Colonic mucosa (tissue), 4 donors: ENCODE measurements at places on chromosomes 11 and 22. TPM values are rescaled to one million over a fixed set of nuclear protein-coding genes. Genes with fewer than 3 reads are reported as not detected.

DNA sequence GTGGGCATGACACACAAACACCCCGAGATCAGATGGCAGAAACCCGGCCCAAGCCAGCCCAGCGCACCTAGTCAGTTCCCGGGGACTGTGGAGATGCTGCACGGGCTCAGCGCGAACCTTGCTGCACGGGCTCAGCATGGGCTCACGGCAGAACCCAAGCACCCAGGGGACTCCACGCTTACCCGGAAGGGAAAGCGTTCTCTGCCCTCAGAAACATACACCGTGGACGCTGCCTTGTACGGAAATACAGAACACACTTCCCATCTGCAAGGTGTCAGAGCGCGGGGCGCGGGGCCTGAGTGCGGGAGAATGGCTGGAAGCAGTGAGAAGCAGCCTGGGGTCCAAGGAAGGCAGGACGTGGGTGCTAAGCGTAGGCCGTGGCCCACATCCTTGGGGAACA, 319.9 kb downstream of the NTM start:
- DNase-seq, result peak; percentile 9

DNA sequence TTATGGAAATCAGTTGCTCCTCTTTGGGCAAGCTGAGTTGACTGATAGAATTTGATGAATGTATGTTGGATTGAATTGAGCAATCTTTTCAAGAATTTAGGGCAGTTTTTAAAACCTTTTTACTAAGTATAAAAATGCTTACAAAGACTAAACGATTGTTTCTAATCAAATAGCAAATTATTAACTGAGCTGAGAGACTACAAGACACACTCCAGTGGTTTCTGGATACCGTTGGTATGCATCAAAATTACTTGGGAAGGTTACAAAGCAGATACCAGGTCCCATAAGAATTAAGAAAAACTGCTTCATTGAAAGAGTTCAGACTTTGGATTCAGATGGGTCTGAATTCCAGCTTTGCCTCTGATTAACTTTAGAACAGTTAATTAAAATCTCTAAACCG, 721.4 kb downstream of the FAM181B start:
- DNase-seq, result no peak

DNA sequence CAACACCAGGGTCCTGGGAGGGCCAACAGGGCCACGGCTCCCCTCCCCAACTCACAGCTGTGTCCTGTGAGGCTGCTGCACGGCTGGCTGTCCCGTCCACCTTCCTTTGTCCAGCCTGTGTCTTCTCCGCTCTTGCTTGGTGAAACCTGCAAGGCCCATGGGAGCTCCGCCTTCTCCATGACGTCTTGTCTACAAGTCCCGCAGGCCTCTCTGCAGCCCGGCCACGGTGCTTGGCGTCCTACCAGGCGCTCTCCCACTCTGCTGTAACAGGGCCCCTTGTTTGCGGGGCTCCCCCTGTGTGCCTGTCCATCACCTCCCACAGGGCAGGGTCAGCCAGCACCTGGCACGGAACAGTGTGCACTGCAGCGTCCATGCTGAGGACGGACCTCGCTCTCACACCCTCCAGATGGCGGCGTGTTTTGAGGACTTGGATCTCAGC, 866.8 kb downstream of the TBC1D22A start:
- DNase-seq, result no peak

- DNase-seq, result no peak
Measured at GRCh38 chr11:61994981-61995380, 27.5 kb upstream of the FTH1 start.

DNA sequence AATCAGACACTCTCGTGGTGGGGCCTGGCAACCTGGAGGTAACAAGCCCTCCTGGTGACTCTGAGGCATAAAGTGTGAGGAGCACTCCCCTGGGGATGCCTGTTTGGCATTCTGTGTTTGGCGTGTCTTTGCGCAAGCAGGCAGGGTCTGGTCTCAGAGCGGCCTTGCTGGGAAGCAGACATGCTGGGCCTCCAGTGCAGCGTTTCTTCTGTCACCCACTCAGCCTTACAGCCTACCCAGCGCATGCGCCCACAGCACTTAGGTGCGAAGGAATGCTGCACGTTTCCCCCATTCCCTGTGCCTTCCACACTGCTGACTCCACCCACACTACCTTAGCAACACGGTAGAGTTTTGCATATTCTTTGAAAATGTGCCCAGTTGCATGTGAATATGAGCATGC, 7.4 kb upstream of the CXCR5 start:
- no peak for DNase-seq

- DNase-seq, result no peak
Measured at GRCh38 chr11:83355391-83355790, 69.2 kb upstream of the CCDC90B start.

The ME3 gene
- 13.8 TPM for total RNA-seq

The MCHR1 gene
- total RNA-seq, result not detected

The SHANK2 gene
- total RNA-seq, result 26.0 TPM

The OR52I1 gene
- not detected for total RNA-seq
